ENCODE measurements at places on chromosomes 6 and 20.

- no peak for DNase-seq
Measured at GRCh38 chr6:53847796-53848314, 53.0 kb downstream of the LRRC1 start.

DNA sequence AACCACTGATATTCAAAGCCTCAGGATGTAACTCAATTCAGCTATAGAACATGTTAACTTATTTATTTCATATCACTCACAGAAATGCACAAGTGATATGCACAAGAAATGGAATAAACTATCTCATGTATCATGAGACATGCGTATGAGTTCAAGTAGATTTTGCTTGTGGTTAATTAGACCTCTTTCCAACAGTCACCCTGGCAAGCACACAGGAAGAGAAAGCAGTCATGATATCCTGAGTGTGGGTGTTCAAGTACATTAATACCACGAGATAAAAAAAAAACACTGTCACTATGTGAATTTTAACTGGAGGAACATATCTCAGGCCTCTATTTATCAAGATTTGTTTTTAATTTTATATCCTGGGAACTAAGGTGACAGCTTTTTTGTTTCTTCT, 64.2 kb downstream of the LAMP5 start:
- no peak for DNase-seq

- no peak for DNase-seq
Measured at GRCh38 chr6:4029687-4030086, 49.2 kb downstream of the FAM217A start.

DNA sequence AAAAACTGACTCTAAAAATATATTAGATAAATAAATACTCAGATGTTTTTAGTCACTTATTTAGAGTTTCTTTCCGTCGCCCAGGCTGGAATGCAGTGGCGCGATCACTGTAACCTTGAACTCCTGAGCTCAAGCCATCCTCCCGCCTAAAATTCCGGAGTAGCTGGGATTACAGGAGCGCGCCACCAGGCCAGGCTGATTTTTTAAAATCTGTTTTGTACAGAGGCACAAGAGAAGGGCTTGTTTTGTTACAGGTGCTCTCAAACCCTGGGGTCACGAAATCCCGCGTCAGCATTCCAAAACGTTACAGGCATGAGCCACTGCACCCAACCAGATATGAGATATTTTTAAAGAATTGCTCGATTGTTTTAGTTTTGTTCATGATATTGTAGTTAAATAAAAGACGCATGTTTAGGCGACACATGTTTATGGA, 40.7 kb upstream of the BTN3A2 start:
- DNase-seq: no peak

DNA sequence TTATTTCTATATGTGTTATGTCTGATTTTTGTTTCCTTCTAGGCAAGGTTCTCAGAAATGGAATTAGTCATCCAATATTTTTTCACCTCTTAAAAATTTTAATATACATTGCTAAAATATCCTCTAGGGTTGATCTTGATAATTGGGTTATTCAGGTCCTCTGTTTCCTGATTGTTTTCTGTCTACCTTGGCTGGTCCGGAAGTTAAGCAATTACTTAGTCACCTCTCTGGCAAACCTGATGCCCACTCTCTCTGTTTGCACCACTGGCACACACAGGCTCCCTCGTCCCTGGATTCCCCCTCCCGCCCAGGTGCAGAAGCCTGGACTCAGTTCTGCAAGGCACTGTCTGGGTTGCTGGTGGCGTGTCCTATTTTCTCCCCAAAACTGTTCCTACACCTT, 27.7 kb downstream of the CST9L start:
- no peak for DNase-seq

DNA sequence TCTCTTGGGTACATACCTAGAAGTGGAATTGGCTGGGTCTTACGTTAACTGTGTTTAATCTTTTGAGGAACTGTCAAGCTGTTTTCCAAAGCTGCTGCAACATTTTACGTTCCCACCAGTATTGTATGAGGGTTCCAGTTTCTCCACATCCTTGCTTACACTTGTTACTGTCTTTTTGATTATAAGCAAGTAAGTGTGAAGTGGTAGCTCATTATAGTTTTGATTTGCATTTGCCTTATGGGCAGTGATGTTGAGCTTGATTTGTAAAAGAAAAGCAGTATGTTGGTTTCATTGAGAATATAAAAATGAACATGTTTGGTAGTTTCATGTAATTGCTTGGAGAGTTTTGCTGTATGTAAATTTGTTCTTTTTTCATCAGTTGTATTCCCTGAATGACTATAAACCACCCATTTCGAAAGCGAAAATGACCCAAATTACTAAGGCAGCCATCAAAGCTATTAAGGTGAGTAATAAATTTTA, 40.4 kb downstream of the SCAF8 start:
- DNase-seq: no peak

GRCh38 chr6:113127786-113128419, 729.2 kb upstream of the MARCKS start:
- no peak for DNase-seq

DNA sequence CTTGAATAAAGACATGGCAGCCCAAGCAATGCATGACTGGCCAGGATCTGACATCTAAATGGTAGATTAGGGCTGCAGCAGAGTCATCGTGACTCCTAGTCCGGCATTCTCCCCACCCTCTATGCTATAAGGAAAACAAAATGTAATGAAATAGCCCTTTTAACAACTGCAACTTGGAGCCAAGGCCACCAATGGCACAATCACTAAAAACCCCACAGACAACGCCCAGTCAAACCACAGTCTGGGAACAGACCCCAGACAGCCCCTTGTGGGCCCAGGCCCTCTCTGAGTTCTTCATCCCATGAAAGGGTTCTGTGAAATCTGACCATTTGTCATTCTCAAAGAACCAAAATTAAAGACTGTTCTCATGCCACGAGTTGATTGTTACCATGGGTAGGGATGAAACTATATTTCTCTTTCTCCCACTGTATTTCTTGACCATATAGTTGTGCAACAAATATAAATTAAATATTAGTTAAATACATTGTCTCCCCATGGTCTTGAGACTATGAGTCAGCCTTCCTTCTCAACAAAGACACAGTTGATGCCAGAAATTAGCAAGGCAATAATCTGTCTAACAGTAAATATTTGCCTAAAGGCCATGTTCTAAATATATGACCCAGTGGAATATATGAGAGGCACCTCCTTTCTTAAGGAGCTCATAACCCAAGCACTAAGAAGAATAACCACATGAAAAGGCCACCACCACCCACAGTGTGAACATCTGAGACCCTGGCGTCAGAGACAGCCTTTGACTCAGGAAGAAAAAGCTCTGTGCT, 85.6 kb upstream of the SSTR4 start:
- no peak for DNase-seq
